ENCODE measurements at places on chromosomes 3 and 15.

DNA sequence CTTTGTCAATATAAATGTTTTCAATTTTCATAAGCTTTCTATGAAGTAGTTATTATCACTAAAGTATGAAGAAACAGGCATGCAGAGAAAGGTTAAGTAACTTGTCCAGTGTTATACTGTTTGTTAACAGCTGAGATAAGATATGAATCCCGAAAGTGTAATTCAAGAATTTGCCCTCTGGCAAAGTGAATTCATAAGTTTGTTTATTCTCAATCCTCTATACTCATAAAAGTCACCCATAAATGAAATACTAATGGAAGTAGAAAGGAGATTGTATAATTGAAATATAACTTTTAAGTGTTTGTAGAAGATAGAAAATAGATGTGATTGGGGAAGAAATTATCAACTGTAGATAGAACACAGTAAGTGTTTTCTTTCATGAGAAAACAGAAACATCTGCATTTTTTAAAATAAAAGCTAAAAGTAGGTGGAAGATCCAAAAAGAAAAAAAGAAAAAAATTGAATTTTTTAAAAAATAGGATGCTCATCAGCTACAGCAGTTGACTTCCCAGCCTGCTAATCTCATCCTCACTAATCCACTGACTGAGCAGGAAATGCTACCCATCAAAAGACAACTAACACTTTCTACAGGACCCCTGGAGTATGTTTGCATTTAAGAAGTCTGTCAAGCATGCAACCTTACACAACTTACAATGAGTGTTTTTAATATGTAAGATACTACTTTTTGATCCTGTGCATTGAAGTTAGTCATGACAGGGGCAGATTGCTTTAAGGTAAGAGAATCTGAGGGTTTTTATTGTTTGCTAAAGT lies 878.1 kb downstream of the SI start:
- DNase-seq = no peak

DNA sequence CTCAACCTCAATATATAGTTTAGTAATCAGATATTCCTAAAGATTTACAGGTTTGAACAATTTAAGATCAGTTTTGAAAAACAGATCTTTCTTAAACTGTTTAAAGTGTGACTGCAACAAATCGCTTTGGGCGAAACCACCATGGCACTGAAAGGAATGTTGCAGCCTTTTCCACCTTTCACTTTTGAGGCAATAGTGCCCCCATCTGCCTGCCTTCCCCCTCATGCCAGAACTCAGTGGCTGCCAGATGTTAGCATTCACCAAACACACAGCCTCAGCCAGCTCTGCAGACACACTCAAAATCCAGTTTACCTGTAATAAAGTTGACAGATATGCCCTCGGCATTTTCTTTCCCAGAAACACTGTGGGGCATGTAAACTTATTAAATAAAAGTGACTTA lies 3.3 kb downstream of the LYSMD4 start:
- DNase-seq = no peak

GRCh38 chr15:73866881-73867410 lies 6.4 kb upstream of the TBC1D21 start:
- DNase-seq = no peak

GRCh38 chr3:4856986-4857385 lies 122.3 kb upstream of the BHLHE40 start:
- DNase-seq = no peak

GRCh38 chr3:120428924-120429323 lies 21.9 kb downstream of the FSTL1 start:
- no peak for DNase-seq

DNA sequence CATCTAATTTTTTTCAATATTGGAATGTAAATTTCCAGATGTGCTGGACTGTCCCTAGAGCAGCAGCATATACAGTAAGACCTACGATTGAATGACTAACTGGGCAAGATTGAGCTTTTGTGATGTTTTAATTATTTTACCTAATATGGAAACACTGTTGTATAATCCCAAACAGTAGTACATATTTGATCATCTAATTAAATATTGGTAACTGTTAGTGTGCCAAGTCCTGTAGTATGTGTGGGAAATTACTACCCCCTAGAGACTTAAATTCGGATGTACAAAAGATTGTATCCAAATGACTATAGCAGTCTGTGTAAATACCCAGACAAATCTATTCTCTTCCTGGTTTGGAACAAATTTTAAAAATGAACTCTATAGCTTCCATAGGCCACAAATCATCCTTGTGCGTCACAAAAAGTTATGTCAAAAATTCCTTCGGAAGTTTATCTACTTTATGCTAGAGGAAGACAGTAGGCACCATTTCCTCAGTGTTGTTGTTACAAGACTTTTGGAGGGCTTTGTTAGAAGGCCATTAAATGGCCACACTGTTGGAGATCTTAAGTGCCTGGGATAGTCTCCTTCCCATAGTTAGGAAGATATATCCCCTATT lies 41.6 kb downstream of the NKIRAS1 start:
- no peak for DNase-seq

DNA sequence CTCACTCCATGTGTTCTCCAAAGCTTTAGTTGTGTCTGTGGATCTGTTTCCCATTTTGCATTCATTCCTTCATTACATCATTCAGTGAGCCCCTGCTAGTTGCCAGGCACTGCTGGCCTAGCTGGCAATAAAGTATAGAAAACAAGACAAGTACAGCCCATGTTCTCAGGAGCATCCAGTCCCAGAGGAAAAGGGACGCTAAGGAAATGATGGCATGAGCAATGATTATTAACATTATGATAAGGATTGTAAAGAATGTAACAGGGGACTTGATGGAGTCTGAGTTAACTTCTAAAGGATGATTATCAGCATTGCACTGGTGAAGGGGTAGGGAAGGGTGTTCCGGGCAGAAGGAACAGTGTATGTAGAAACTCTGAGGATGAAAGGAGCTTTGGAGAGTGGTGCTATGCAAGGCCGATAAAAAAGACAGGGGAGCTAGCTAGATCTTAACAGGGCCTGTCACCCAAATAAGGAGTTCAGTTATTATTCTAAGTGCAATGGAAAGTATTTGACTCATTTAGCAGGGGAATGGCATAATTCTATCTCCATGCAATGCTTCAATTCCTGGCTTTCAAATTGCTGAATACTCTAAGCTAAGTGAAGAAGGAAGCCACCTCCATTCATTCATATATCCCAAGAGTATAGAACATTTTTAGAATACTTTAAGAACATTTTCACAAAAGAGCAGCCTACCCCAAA lies 258.2 kb upstream of the STT3B start:
- no peak for DNase-seq

DNA sequence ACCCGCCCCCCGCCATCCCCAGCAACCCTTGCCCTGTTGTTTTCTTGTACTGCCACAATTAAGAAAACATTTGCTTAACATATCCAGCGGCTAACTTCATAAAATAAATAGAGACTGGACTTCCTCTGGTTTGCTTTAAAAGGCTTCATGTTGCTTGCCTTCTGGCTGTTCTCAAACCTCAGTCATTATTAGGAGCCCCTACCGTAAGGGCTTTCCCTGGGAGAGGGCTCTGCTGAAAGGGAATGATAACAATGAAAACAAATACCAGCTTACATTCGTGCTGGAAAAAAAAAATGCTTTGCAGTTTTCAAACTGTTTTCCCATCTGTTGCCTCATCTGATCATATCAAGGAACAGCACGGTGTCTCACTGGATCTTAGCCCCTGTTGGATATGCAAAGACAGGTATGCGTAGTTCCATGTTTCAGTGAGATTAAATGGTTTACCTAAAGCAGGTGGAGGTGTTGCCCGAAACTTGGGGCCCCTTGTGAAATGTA lies 77.2 kb upstream of the VGLL4 start:
- DNase-seq = no peak

DNA sequence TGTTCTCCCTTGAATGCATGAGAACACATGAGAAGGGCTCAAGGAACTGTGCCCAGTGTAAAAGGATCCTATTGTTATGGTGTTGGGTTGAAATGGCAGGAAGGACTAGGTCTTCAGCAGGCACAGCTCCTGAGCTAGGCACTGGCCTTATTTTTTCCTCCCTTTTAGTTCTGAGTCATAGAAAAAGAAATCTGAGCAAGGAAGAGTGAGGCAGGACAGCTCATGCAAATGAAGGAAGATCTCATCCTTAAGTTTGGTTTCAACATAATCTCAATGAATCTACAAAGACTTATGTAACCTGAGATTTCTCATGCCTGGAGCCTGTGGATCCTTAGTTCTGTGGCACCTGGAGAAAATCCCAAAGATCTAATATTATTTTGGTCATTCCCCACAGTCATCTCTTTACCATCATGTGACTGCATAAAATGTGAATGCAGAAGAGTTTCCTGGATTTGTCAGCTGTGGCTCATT lies 188.6 kb upstream of the TBL1XR1 start:
- no peak for DNase-seq

GRCh38 chr15:90106522-90107117 lies 4.4 kb upstream of the IDH2 start:
- DNase-seq = no peak
